T follicular helper cell (primary cell): ENCODE measurements at places on chromosomes 4 and X.

- DNase-seq = no peak
These were observed 353.2 kb downstream of the PDHA2 start for GRCh38 chr4:96193061-96193460.

DNA sequence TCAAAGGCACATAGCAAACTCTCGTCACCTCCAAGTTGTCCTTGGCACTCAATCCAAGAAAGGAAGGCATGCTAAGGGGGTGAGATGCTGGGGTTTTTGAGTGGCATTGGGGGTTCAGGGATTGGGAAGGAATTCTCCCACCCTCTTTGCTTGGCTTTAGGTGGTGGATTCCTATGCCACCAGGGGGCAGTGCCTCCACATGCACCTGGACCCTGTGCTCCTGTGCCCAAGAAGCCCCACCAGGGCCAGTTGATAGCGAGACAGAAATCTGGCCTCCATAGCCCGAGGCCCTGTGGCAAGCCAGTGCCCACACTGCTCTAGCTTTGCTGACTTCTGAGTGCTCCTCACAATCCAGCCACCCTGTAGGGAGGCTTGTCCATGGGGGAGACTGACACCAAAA lies 2.0 kb upstream of the FATE1 start:
- DNase-seq = no peak

- DNase-seq = no peak
These were observed 26.9 kb upstream of the PASD1 start for GRCh38 chrX:151536571-151536970.

- DNase-seq = no peak
These were observed 15.6 kb upstream of the ADH5 start for GRCh38 chr4:99104153-99104552.

GRCh38 chrX:87299563-87300160 lies 217.9 kb upstream of the KLHL4 start:
- DNase-seq = no peak

- peak; percentile 37 for DNase-seq
These were observed 95.1 kb downstream of the USP9X start for GRCh38 chrX:41180194-41180908.

- peak; percentile 5 for DNase-seq
These were observed 75.1 kb downstream of the PRKX start for GRCh38 chrX:3638280-3638873.

GRCh38 chr4:182768838-182769237 lies 148.3 kb downstream of the DCTD start:
- DNase-seq = no peak

DNA sequence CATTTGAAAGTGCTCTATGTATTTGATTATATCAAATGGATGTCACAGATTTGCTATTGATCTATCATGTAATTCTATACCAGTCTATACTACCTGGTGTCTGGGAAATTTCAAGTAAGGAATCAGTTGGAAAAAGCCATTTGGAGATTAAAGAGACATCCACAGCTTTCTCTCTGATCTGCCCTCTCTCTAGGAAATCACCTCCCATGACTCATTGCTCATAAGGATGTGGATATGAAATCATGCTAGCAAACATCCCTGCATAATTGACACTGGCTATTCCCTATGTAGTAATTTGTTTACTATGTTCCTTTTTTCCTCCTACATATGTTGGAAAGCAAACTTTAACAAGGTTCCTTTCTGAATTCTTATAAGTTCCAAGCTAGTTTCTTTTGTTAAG lies 94.3 kb downstream of the TEX13A start:
- DNase-seq = no peak

DNA sequence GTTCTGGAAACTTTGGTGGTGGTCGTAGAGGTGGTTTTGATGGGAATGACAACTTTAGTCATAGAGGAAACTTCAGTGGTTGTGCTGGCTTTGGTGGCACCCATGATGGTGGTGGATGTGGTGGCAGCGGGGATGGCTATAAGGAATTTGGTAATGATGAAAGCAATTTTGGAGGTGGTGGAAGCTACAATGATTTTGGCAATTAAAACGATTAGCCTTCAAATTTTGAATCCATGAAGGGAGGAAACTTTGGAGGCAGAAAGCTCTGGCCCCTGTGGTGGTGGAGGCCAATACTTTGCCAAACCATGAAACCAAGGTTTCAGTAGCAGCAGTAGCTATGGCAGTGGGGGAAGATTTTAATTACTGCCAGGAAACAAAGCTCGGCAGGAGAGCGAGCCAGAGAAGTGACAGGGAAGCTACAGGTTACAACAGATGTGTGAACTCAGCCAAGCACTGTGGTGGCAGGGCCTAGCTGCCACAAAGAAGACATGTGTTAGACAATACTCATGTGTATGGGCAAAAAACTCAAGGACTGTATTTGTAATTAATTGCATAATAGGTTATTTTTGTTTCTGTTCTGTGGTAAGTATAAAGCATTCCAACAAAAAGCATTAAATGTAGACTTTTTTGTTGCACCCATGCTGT lies 23.2 kb upstream of the SOD3 start:
- no peak for DNase-seq
